ENCODE measurements at places on chromosomes 3 and 15.

GRCh38 chr3:38558864-38559263 lies 62.7 kb downstream of the EXOG start:
- no peak for DNase-seq

DNA sequence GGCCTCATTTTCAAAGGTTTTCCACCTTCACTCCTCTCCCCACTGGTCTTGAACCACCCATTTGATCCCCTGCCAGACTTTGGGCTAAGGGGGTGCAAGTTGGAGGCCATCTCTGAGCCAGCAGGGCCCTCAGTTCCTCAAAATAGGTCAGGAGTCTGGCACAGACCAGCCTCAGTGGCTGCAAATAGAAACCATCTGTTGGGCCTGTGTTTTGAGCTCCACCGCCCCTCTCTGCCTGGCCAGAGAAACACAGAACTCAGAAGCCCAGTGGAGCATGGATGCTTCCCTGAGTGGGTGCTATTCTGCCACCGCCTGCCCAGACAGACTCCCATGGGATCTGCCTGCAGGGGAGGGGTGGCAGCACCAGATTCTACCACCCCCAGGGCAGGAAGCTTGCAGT lies 56.3 kb downstream of the CORO2B start:
- DNase-seq = no peak

DNA sequence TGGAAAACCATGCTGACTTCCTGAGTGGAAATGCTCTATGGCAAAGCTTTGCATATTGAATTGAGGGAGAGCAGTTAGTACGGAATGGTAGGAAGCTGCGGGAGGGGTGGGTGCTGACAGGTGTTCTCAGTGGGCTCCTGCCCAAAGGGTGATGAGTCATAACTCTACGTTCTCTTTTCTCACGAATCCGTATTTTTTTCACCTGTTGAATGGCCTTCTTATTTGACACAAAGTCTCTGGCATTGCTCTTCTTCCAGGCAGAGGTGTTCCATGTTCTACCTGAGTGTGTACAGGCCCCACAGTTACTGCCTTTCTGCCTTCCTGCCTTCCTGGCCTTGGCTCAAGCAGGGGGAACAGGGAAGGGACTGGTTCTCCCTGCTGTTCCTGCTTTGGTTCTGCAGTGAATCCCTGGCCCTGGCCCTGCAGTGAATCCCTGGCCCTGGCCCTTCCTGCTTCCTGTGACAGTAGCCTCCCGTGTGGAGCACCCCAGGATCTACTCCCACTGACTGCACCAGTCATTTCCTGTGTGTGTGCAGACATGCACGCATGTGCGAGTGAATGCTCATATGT lies 31.9 kb downstream of the TRAK1 start:
- DNase-seq = no peak

DNA sequence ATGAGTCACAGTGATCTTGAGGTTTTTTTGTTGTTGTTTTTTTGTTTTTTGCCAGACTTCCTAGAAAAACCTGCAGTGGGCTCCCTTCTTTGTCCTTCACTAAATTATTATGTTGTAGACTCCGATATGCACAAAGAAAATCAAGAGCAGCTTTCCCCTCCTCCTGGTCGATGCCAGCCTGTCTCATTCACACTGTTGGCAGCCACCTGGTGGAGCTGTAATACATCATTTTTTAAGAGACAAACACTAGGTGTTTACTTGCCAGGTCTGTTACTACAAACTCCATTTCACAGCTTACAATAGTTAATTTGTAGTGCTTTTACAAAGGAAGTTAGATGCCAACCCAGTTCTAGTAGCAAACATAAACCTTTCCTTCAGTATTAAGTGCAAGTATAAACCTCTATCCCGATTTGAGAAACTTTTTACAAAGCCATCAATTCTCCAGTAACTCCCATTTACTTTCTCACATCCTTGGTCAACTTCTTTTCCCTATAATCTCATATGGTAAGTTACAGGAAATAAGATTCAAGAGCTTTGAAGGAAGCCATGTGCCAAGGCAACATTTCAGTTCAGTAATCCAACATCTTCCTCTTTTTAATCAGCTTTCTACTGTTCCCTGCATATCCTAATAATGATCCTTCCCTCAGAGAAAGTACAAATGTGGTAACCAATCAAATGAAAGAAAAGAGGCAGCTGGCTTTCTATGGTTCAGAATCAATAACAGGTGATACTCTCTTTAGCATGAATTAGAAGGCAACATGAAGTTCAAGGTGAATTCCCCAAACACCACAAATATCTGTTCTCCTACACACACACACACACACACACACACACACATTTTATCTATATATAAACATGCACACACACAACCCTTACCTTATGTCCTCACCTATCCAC lies 14.0 kb downstream of the AAGAB start:
- no peak for DNase-seq

GRCh38 chr3:32334675-32335074 lies 57.0 kb upstream of the CMTM7 start:
- DNase-seq = no peak

GRCh38 chr15:62417439-62417838 lies 252.4 kb upstream of the C2CD4B start:
- DNase-seq = no peak

DNA sequence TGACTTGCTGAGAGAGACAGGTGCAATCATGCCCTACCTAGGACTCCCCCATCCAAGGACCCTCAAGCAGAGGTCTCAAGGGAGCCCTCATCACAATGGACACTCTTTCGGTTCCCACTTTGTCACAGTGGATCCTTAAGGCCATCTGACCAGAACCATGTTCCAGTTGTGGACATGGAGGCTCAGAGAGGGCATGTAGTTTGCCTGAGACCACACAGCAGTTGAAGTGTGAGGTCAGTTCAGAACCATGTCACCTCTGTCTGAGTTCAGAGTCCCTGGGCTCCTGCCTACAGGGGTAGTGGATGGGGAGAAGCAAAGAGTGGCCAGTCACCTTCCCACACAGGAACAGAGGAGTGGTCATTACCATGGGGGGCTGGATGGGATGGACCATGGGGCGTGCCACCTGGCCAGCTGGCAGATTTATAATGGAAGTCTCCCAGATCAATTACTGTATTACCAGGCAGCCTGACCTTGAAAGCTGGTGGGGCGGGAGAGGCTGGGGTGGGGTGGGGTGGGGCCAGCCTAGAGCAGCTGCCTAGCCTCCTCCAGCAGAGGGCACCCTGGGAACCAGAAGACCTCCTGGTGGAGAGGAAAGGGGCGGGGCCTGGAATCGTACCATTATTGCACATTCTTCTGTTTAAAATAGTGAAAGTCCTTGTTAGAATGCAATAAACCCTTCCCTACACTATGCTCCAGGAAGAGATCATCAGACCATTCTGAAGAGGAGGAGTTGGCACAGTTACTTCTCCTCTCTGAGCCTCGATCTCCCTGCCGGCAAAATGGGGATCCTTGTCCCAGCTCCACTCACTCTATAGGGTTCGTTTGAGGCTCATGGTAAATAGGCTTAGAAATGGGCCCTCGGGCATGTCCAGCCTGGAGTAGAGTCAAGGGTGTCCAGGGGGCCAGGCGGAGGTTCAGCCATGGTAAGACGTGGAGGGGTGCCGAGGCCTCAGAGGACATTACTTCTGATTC lies 26.9 kb upstream of the LINGO1 start:
- DNase-seq = no peak

- DNase-seq = no peak
Measured at GRCh38 chr3:159273608-159274007, 471.8 kb downstream of the MFSD1 start.

GRCh38 chr15:88049506-88049905 lies 207.0 kb downstream of the NTRK3 start:
- DNase-seq = no peak

DNA sequence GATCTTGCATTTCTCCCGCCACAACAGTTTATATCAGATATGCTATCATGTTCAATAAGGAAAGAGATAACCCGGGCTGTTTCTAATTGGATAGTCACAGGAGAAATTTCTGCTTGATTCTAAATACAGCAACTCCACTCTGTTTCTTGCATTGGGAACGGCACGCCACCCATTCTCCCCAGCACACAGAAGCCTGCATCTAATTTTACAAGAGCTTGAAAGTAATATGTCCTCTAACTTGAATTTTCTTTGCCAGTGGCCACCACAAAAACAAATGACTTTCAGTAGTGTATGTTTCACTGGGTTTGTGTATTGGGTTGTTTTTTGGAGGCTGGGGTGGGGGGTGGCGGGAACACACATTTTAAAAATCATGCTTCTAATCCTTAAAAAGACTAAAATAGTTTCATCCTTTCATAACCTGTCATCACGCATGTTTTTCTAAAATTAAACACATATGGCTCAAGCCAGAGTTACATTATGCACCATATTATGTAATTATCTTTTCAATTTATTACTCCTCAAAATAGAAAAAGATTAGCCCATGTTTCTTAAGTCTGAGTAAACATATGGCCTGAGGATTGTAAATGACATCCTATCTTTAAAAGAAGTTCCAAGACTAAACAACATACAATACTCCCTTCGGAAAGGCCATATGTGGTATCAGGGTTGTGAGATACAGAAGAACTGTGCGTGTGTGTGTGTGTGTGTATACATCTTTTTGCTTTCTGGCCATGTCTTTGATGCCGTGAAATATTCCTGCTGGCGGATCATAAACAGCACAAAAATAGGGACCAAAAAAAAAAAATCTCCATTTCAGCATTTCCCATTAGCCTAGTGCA lies 176.3 kb downstream of the FOXP1 start:
- DNase-seq = no peak

DNA sequence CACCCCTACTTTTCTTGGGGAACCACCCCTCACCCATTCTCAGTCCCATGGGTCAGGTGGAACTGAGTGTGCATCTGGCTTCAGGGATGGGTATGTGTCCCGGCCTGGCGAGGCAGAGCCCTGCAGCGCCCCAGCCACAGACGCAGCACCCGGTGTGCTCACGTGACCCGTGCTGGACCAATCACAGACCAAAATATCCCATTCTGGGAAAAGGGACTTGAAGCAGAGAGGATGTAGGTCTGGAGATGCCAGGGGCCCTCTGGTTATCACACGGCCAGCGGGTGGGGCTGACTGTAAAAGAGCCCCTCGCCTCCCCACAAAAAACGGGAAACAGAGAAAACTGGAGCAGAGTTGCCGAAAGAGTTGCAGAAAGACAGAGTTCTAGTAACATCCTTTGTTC lies 138.0 kb upstream of the RAD18 start:
- no peak for DNase-seq

DNA sequence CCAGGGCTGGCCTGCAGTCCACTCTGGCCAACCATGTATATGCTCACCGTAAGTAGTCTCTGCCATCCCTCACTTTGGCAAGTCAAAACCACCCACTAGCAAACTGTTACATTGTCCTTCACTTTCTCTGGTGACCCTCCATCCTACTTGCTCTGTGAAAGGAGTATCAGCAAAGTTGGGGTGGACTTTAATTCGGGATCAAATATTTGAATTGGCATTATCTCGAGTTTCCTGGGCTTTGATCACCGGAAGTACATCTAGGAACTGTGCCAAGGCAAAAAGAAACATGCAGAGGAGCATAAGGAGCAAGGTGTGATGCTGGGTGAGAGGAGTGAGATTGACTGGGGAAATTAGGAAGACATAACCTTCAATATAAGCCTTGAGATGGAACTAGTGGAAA lies 188.9 kb upstream of the P2RY1 start:
- no peak for DNase-seq

GRCh38 chr15:61807281-61807929 lies 252.8 kb downstream of the VPS13C start:
- DNase-seq = no peak

DNA sequence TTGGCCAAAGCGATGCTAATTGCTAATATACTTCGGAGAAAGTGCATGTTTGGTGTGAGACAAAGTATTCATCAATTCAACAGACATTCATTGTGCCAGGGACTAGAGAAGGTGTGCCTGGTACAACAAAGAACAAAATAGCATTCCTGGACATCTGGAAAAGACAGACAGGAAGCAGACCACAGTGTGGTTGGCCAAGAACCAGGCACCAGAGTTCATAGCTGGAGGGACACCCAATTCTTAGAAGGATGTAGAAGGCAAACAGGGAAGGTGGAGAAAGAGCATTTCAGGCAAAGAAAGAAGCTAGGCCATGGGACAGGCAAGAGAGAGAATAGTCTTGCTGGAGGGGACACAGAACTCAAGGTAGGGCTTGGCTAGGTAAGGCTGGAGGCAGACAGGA lies 105.8 kb upstream of the ETV5 start:
- DNase-seq = no peak

DNA sequence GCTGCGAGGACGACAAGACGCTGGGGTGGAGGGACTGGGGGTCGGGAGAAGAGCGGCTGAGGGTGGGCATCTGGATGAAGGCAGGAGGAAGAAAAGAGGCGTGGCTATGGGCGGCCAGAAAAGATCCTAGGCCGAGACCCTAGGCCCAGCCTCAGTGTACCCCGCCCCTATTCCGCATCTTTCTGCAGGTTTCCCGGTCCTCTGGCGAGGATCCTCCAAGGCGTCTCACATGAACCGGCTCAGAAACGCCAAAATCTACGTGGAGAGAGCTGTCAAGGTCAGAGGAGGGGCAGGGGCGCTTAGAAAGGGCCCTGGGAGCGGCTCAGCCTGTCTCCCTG lies 340 bp downstream of the TTLL3 start:
- DNase-seq = no peak

GRCh38 chr3:23760871-23761373 lies 44.8 kb upstream of the UBE2E1 start:
- DNase-seq = no peak

DNA sequence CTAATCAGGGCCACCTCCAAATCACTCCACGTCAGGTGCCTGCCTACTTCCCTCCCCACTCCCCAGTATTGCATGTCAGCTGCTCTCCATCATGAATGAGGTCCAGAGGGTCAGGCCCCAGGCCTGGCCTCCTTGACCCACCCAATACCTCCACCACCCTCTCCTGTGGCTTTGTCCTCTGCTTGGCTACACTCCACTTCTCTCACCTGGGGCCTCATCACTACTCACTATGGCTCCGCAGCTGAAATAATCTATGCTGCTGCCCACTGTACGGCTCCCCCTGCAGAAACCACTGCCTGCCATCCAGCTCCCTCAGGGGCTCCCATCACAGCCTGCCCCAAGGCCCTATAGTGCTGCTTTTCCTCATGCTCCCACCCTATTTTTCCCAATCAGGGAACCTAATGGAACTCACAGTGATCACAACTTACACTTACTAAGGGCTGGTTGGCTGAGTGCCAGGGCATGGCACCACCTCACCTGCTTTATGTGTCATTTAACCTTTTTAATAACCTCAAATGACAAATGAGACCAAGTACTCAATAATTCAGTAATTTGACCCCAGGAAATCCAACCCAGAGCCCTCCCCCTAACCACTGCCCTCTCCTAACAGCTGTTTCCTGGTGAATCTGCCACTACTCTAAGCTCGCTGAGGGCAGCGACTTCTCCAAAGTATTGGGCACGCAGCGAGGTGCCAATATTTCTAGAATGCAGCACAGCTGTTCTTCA lies 2.3 kb downstream of the GORASP1 start:
- no peak for DNase-seq

GRCh38 chr15:65631503-65631902 lies 9.8 kb downstream of the SLC24A1 start:
- DNase-seq = no peak
